Esophagus squamous epithelium (tissue), 5 donors: ENCODE measurements at places on chromosomes 11 and 22.

DNA sequence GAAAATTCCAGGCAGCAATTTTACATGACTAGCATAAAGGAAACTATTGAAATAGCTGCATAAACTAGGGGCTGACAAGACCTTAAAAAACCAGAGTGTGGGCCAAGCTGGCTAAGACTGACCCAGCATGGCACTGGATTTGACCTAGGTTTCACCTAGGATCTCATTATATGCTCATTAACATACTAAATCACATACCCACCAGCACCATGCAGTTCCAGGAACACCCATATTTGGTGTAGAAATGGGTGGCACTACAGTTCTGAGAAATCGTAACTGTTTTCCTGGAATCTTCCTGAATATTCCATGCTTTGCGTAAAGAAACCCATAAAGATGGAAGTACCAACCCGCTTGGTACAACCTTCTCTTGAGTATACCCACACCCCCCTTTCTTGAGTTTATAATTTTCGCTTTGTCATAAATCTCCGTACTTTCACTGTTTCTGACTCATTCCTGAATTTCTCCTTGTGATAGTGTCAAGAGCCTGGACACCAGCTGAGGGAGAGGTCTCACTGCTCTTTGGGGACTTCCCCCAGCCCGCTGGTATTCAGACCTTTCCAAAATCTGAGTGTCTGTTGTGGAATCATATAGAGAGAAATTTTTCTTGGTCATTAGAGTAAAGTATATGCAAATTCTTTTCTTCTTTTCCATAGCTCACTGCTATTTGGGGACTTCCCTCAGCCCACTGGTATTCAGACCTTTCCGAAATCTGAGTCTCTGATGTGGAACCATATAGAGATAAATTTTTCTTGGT, 55.1 kb downstream of the MTMR3 start:
- no peak for DNase-seq

DNA sequence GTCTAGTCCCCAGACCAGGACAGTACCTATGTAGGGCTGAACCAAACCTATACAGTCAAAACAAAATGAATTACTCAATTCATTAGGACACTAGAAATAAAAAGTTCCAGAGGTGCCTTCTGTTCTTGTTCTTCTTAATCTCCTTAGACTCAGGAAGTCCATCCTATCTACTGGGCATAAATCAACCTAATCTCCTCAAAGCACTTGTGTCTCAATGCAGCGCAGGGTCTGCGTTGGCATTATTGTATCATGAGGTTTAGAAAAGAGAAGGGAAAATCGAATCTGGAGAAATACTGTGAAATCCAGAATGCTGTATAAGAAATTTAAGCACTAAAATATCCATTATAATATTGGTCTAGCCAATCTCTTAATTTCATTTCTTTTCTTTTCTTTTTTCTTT, 2.4 kb upstream of the OR10V1 start:
- DNase-seq, result no peak

- DNase-seq, result no peak
Measured at GRCh38 chr11:20631519-20632168, 32.2 kb downstream of the SLC6A5 start.

DNA sequence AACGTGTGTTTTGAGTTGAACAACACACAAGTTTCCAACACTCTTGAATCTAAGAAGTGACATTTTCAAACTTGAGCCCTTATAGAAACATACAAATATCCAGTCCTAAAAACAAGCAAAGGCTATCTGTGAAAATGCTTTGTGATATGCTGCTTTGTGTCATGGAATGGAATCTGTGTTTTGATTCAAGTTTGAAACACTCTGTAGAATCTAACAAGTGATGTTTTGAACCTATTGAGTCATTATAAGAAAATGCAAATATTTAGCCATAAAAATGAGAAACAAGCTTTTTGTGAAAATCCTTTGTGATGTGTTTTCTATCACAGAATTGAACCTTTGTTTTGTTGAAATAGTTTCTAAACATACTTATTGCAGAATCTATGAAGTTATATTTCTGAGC, 105.7 kb upstream of the VPREB1 start:
- no peak for DNase-seq

DNA sequence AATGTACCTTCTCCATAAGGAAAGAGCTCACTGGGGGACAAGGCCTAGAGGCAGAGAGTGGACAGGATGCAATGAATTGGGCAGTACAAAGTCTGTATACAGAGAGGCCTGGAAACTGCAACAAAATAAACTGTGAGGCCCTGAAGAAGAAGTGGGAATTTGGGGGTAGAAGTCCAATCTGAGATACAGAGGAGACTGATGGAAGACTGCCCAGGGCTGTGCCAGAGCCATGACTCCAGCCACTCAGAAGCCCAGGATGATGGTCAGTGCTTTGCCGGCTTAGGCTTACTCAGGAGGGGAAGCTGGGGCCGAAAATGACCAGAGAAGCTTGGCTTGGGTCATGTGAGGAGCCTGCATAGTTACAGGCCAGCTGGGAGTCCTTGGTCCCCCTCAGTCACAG, 5.7 kb downstream of the SAA4 start:
- no peak for DNase-seq

- no peak for DNase-seq
Measured at GRCh38 chr11:57458410-57459163, 1.7 kb upstream of the RTN4RL2 start.

DNA sequence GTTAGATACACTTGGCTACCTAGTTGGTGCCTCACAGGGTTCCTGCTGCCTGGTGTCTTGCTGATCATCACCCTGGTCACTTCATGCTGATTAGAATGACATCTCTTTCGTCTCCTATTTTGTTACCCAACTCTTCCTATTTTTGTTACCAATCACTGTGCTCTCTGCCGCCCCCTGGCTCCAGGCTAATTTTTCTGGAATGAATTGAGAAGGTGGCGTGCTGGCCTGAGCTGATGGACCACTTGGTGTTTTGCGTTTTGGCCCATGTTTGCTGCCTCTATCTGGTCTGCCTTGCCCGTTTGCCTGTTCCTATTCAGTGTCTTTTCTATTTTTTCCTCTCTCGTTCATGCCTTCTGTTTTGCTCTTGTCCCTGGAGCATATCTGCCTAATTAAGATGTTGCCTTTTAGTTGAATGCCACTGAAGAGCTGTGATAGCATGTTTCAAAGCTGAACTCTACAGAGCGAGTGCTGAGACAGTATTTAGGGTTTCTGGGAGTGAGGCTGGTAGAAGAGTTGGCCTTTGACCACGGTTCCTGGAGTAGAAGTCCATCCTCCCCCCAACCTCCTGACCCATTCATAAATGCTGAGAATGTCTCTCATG, 5.9 kb upstream of the ATF4 start:
- DNase-seq, result no peak

GRCh38 chr11:73312851-73313327, 4.8 kb downstream of the ARHGEF17 start:
- no peak for DNase-seq

- no peak for DNase-seq
Measured at GRCh38 chr11:93123351-93123898, 74.4 kb downstream of the SLC36A4 start.

- no peak for DNase-seq
Measured at GRCh38 chr11:3037040-3037944, 19.9 kb downstream of the CARS1 start.

GRCh38 chr11:47271961-47272661, 2.2 kb downstream of the MADD start:
- no peak for DNase-seq

DNA sequence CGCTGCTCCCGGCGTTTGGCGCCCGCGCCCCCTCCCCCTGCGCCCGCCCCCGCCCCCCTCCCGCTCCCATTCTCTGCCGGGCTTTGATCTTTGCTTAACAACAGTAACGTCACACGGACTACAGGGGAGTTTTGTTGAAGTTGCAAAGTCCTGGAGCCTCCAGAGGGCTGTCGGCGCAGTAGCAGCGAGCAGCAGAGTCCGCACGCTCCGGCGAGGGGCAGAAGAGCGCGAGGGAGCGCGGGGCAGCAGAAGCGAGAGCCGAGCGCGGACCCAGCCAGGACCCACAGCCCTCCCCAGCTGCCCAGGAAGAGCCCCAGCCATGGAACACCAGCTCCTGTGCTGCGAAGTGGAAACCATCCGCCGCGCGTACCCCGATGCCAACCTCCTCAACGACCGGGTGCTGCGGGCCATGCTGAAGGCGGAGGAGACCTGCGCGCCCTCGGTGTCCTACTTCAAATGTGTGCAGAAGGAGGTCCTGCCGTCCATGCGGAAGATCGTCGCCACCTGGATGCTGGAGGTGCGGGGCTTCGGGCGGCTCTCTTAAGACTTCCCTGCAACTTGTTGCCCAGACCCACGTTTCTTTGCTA, at the start of gene CCND1:
Gene CCND1, plus strand, starts transcription at position 162 of the 587 bp plus-strand sequence. Its CDS starts 158 bp downstream, at position 320.
- no peak for DNase-seq

- no peak for DNase-seq
Measured at GRCh38 chr11:78834886-78835285, 260.2 kb upstream of the NARS2 start.

DNA sequence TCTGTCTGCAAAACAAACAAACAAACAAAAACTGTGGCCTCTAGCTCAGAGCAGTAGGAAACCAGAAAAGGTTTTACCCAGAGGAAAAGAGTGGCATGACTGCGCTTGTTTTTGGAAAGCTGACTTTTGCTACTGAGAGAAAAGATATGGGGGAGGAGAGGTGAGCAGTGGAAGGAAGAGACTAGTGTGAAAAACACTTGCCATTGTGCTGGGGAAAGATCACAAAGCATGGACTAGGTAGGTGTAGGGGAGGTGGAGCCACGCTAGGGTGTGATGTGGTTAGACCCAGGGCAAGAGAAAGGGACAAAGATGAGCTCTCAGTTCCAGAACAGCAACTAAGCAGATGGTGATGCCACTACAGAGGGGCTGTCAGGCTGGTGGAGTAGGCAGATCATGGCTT, 319.2 kb downstream of the LARGE1 start:
- DNase-seq, result no peak

DNA sequence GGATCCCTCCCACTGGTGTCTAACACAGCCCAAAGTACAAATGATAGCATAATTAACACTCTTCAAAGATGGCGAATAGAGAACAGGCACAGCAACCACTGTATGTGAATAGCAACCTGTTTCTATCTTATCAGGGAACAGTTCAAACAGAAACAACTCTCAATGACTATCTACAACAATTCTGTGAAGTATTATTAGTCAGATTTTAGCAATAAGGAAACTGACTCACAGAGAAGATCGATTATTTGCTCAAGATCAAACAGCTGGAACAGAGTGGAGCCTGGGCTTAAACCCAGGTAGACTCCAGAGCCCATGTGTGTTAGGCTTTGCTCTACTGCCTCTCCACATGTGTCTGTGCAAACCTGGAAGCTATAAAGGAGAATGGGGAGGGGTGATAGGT, 88.7 kb downstream of the C11orf58 start:
- DNase-seq, result no peak

DNA sequence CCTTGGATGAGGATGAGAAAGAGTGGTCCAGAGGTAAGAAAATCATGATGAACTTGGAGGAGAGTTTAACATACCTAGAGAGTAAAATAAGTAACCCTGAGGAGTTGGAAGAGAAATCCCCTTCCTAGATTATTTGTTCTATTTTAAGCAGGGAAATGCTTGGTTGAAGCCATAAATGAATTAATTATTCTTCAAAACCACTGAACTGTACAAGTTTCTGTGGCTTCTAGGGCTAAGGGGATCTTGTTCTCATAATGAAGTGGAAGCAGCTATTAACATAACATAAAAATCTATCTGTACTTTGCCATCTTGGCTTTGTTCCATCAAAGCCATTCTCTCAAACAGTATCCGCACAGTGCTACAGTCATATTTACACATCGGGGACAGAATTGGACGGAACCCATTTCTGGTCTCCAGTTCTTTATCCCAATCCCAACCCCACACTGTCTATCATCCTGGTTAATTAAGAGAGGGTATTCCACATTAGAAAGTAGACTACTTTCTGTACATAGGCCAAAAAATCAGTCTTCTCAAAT, 14.5 kb upstream of the ARHGAP42 start:
- no peak for DNase-seq

- DNase-seq, result no peak
Measured at GRCh38 chr11:85495918-85496317, 131.2 kb downstream of the DLG2 start.

- no peak for DNase-seq
Measured at GRCh38 chr22:38088629-38089473, 4.9 kb upstream of the SLC16A8 start.

DNA sequence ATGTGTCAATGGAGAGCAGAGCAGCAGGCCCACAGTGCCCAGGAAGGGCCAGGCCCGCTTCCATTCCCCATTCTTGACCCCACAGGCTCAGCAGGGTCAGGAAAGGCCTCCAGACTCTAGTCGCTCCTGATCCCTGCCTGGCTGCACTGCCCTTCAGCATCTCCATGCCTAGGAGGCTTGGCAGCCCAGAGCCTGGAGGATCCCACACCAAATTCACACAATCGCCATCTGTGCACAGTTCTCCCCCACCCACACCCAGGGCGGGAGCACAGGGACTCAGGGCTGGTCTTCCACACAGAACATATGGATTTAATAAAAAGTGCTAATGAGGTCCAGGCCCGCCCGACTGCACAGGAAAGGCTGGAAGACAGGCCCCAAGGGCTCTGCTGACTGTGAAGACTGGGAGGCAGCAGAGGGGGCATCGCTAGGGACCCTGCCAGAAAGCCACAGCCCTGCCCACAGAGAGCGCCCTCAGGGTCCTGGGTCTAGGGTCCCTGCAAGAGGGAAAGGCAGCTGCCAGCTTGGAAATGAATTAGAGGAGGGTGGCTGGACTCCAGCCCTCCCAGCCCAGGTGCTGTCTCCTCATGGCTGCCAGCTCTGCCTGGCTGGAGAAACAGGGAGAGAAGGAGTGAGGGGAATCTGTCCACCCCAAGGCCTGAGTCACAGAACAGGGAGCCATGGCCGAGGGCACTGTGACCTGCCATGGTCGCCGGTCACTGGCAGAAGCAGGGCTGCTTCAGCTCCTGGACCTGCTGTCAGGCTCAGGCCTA, 39.7 kb downstream of the DKK3 start:
- no peak for DNase-seq

GRCh38 chr11:16421826-16422225, 65.5 kb upstream of the SOX6 start:
- no peak for DNase-seq

- no peak for DNase-seq
Measured at GRCh38 chr11:833114-833791, 501 bp downstream of the CD151 start.
